ENCODE measurements at places on chromosomes 3 and 15. TPM values are rescaled to one million over a fixed set of nuclear protein-coding genes. Genes with fewer than 3 reads are reported as not detected.

Gene DISP2
- polyA plus RNA-seq: 0.36 TPM

Gene IQCF5
- polyA plus RNA-seq: not detected

Gene USP50
- polyA plus RNA-seq: not detected

Gene BOC
- polyA plus RNA-seq: 11.2 TPM

Gene NRG4
- polyA plus RNA-seq: not detected

Gene TMOD2
- 3.1 TPM for polyA plus RNA-seq

Gene NR1I2
- not detected for polyA plus RNA-seq

Gene VEPH1
- polyA plus RNA-seq: 36.4 TPM

Gene RAB6B
- polyA plus RNA-seq: 2.3 TPM

Gene WDR93
- polyA plus RNA-seq: 0.05 TPM

Gene NDN
- 57.3 TPM for polyA plus RNA-seq

Gene MCF2L2
- polyA plus RNA-seq: not detected

DNA sequence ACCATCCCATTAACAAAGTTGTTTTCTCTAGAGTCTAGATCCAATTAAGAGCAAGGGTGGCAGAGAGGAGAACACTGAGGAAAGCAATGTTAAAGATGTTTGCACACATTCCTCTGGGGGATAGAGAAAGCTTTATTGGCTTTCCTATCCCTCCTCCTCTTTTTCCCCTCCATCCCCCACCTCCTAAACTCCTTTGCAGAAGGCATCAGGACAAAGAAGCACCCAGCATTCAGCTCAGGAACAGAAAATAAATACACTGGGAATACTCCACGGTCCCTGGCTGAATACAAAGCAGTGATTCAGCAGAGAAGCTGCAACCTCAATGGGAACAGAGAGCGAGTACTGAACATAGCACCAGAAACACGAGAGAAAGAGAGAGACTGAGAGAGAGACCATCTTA lies 21.9 kb downstream of the LSAMP start:
- DNase-seq: no peak

- no peak for DNase-seq
Measured at GRCh38 chr15:60340207-60340921, 57.4 kb downstream of the ANXA2 start.

DNA sequence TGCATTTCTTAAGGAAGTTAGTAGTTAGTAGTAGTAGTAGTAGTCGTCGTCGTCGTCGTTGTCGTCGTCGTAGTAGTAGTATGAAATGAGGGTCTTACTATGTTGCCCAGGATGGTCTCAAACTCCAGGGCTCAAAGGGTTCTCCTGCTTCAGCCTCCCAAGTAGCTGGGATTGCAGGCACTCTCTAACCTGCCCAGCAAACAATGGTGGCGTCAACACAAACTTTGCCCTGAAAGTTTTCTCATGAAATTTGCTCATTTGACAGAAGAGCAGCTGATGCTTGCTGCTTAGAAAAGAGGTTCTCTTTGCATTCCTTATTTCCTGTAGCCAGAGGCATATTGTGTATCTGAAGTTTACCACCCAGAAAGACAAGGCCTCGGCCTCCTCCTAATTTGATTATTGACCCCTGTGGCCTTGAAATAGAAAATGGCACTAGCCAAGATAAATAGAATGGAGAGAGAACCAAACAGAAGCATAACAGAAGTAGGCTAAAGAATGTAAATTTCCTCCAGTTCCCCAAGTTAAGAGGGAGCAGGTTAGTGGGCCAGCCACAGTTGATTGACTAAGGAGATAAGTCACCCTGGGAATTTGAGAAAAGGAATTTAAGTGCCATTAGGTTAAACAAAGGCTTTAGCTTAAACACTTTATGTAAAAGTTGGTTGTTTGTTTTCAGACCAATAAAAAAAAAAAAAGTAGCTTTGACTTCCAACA lies 166.2 kb upstream of the ROBO2 start:
- no peak for DNase-seq

GRCh38 chr3:127473244-127474024 lies 117.1 kb downstream of the TPRA1 start:
- no peak for DNase-seq

- DNase-seq: no peak
Measured at GRCh38 chr3:28057539-28057938, 183.9 kb upstream of the CMC1 start.

DNA sequence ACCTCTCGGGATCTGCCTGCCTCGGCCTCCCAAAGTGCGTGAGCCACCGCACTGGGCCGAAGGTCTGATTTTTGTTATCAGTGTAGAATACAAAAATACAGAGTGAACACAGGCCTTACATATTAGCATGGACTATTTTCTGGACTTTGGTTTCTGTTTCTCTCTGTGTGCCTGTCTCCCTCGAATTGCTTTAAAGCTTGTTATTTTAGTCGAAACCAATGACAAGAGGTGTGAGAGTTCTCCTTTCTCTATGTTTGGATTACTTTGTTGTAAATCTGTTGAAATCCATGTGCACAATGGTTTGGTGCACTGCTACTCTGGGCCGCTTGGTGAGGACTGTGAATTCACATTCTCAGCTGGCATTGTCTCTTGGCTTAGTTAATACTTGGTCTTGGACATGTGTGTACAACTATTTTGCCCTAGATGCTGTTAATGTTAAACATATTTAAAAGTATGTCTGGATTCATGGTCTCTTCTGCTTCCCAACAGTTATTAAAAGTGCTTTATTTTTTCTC lies 23.9 kb downstream of the MED12L start:
- no peak for DNase-seq

DNA sequence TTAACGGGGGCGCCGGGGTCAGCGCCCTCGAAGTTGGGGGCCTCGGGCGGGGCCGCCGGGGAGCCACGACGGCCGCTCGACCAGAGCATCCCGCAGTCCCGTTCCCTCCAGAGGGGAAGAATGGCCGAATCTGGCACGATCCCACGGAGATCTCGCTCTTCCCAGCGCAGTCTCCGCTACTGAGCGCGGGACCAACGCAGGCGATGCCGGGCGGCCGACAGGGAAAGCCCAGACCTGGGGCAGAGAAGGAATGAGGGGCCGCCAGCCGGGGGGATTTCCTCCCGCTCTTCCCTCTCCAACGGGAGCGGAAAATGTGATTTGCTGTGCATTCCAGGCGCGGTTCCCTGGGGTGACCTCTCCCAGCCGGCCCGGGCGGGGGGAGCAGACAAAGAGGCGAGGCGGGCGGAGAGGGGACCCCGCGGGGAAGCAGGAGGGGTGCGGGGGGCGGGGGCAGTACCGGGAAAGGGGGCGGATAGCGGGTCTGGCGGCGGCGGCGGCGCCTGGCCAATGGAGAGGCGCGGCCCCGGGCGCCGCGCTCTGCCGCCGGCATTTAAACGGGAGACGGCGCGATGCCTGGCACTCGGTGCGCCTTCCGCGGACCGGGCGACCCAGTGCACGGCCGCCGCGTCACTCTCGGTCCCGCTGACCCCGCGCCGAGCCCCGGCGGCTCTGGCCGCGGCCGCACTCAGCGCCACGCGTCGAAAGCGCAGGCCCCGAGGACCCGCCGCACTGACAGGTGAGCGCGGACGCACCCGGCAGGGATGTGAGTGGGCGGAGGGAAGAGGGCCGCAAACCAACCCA lies at the start of gene GREM1:
TSS of gene GREM1 (plus strand) at position 579 of the 801 bp plus-strand sequence. CDS start 12,687 bp downstream, outside the sequence.
- DNase-seq: no peak

- no peak for DNase-seq
Measured at GRCh38 chr15:46409841-46410301, 775.0 kb downstream of the SQOR start.

DNA sequence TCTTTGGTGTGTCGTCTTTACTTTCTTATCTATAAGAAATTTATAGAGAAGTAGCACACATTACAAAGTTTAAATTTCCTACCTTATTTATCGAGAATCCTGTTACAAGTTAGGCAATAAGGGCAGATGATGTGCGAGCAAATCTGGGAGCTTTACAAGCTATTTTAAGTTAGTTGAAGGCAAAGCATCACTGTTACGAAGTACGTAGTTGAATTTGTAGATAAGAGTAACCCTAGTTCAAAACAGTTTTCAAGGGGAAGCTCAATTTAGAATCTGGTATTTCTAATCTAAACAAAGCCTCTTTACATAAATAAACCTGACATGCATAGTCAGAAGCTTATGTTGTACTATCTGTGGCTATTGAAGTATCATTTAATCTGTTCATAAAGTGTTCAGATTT lies 8.4 kb downstream of the KBTBD8 start:
- DNase-seq: peak; percentile 75

DNA sequence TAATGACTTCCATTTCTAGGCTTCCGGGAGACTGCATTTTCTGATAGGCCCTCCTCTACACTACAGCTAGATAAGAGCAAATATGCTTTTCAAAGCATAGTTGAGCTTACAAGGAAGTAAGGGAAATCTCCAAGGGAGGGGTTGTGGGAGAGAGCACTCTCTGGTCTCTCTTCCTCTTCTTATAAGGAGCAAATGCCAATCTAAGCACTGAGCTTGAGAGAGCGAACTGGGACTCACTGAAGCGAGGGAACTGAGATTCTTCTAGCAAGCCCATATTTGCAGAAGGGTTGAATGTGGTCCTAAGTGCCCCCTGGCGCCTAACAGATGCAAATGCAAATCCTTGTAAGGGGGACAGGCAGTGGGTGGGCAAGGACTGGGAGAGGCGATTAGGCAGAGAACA lies 164.8 kb downstream of the ERC2 start:
- DNase-seq: peak; percentile 3

GRCh38 chr15:67794832-67795574 lies 30.3 kb upstream of the SKOR1 start:
- no peak for DNase-seq

- no peak for DNase-seq
Measured at GRCh38 chr3:57855281-57855680, 99.2 kb downstream of the SLMAP start.

- no peak for DNase-seq
Measured at GRCh38 chr3:168620854-168621253, 525.1 kb upstream of the GOLIM4 start.

DNA sequence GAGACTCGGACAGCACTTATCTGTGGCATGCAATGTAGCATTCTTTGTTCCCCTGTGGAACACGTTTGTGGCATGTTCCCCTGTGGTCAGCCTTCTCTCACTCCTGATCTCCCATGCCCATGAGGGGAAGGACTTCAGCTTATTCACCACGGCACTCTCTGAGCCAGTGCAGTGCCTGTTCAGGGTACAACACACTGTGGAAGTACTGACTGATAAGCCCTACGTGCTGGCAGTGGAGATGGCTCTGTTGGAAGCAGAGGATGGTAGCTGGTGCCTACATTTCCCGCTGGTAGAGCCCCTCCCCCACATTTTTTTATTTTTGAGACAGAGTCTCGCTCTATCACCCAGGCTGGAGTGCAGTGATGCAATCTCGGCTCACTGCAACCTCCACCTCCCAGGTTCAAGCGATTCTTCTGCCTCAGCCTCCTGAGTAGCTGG lies 43.5 kb upstream of the ETV5 start:
- no peak for DNase-seq

DNA sequence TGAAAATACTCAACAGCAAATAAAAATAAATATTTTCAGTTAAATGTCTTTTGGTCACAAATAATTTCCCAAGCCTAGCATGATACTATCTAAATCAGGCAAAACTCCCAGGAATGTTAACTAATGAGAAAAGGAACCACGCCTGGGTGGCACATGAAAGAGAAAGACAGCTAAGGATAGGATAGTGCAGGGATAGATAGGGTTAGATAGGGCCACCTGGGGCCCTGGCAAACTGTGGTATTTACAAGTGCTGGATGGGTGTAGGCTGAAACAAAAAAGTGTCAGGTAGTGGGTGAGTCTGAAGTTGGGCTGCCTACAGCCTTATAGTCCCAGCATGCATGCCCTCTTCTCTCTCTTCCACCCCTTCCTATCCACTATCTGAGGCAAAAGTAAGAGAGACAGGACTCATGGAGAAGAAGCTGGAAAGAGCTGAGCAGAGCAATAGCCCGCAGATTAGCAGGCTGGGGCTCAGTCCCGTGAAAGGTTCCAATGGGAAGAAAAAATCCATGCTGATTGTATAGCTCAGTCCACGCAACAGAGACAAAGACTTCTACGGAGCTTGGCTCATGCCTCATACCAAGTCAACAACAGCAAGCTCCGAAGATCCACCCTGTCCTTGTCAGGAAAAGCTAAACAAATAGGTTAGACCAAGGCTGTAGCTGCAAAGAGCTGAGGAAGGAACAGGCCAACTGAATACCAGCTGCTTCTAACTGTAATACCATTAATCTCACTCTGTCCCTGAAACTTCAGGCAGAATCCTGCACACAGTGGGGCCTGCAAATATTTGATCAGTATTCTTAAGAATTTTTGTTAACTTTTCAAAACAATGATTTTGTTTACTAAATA lies 342.1 kb upstream of the ATP11B start:
- no peak for DNase-seq

GRCh38 chr15:47196048-47196447 lies 521.3 kb upstream of the SEMA6D start:
- peak; percentile 77 for DNase-seq

DNA sequence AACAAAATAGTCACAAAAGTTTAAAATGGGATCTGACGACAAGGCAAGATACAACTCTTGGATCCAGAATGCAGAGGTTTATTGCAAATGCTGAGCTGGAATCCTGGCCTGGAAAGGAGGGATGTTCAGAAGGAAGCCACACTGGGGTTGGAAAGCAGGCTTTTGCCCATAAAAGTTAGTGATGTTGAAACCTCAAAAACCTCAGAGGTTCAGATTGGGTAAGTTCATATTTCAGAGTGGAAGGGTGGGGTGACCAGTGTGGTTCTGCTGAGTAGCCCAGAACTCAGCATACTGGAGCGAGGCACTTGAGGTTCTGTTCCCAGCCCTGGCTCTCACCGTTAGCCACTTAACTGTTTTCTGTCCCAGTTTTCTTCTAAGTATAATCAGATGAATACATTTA lies 114.0 kb upstream of the OSTN start:
- no peak for DNase-seq

DNA sequence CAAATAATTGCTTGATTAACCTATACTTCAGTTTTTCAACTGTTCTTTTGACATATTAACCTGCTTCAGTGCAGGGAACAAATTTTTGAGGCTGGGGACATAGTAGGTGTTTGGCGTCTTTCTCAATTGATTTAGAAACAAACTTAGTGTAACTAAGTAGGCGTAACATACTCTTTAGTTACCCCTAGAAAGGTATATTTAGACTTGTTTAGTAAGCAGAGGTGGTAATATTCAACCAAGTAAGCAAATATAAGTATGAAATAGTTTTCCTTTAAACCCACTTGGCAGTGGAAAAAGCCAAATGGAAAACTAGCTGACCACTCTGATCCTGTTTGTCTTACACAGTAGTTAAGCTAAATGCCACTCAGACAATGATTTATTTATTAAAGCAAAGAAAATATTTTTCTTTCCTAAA lies 113.2 kb downstream of the MBNL1 start:
- DNase-seq: no peak
